Activated naive CD4-positive, alpha-beta T cell (primary cell): ENCODE measurements at places on chromosomes 5 and 9.

GRCh38 chr9:117549444-117549843 lies 134.6 kb upstream of the ASTN2 start:
- DNase-seq = no peak

- no peak for DNase-seq
Observed at GRCh38 chr5:14173377-14174229, 30.5 kb downstream of the TRIO start.

DNA sequence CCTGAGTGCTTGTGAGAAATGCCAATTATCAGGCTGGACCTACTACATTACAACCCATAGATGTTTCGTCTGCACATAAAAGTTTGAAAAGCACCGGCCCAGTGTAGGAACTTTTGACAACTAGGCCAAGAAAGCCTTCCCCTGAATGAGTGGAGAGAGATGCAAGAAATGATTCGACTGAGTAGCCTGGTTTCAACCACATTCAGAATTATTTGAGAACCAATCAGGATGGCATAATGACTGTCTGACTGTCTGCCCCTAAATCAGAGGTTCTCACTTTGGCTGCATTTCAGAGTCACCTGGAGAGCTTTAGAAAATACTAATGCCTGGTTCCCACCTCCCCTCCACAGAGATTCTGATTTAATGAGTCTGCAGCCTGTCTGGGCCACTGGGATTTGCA lies 61.1 kb downstream of the FRMD3 start:
- no peak for DNase-seq

GRCh38 chr5:19169426-19169825 lies 818.6 kb downstream of the CDH18 start:
- no peak for DNase-seq

- no peak for DNase-seq
Observed at GRCh38 chr9:115746496-115746895, 407.1 kb upstream of the PAPPA start.

GRCh38 chr9:136608348-136609159 lies 54.2 kb upstream of the EGFL7 start:
- no peak for DNase-seq

DNA sequence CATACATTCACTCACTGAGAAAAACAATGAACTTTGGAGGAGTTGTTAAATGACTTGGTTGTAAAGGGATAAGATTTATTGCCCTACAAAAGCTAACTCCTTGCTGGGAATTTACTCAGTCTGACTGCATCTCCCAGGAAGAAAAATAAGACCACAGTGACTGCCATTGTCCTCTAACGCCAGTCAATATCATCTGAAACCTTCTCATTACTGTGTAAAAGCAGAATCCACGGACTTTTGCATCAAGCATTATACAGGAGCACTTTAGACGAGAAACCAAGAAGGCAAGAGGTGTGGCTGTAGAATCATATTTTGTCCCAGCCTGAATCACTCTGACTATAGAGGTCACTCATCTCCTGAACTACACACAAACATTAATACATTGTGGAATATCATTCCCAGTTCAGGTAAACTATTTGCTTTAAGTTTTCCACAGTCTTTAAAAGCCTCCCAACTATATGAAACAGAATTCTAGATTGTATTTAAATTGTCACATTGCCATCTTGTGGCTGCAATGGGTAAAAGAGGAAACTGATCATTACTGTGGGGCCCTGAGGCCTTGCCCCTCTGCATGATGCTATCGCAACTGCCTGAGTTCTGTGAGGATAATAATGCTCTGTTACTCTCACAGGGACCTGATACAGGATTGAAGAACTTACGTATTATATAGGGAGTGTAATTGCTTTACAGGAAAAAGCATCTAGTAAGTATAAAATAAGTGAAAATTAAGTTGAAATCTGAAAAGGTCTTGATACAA lies 142.9 kb downstream of the SLCO4C1 start:
- DNase-seq = no peak

GRCh38 chr5:139850423-139851016 lies 54.9 kb downstream of the PSD2 start:
- no peak for DNase-seq
